Activated CD4-positive, alpha-beta T cell treated with anti-CD3 and anti-CD28 coated beads, Interleukin-2, amount 50 U/mL, for 24 hours (primary cell): ENCODE measurements at places on chromosomes 1 and 21.

DNA sequence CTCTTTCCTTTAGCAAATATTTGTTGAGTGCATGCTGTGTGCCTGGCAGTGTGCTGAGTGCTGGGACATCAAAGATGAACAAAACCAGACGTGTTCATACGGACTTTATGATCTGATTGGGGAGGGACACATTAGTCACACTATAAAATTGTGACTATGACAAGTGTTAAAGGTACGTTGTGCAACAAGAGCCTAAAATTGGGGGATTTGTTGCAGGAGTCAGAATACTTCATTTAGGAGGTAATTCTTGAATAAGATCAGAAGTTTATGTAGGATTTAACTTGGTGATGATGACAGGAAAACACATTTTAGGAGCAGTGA, 29.6 kb downstream of the B3GALT2 start:
- no peak for DNase-seq

- no peak for DNase-seq
These were observed 425 bp downstream of the DDR2 start for GRCh38 chr1:162632698-162633080.

DNA sequence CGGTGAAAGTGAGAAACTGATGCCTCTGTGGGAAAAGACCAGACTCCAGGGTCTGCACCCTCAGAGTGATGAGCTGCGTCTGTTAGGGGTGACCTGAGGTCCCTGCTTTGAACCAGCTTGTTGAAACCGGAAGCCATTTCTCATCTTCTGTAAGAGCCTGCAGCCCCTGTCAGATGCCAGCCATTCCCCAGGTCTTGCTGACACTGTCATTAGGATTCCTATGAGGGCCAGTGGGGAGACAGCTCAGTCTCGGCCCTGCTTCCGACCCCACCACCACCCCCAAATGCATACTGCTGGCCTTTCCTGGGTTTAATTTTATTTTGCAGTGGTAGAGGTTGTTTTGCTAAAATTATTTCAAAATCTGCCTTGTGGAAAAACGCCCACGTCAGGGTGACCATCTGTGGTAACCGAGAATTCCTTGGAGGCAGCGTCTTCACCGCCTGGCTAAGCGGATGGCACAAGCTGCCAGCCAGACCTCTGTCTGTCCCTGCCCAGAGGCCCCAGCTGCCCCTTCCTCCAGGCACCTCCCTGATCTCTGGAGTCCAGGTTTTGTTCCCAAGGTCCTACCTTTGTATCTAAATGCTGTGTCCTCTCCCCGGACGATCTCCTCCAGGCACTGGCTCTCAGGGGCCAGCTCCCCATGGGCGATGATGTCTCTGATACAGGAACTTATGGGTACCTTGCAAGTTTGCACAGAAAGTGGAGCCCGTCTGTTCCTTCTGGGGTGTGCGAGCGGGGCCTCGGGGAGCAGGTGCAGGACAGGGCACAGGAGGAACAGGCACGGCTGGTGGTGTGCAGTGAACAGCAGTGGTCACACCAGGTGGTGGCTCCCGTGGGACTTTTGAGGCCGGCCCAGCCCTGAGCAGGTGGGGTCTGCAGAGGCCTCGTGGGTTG, 49.9 kb downstream of the PRKCZ start:
- no peak for DNase-seq

GRCh38 chr1:97160818-97161217, 439.2 kb downstream of the PTBP2 start:
- DNase-seq: no peak

DNA sequence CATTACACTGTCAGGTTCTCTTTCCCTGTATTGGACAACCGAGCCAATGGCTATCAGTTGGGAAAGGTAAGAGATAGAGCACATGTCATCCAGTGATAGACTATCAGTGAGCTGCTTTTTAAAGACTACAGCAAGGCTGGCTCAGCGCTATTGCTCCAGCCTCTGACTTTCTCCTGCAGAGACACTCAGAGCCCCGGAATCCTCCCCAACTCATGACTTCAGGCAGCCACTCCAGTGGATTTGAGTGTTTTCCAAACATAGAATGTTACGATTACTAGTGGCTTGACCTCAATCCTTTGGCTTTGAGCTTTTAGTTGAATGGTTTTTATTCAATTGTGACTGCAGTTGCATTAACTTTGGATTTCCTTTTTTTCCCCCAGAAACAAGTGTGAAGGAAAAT, 331.9 kb downstream of the DISC1 start:
- DNase-seq: no peak
